ENCODE measurements at places on chromosomes 16 and 17.

DNA sequence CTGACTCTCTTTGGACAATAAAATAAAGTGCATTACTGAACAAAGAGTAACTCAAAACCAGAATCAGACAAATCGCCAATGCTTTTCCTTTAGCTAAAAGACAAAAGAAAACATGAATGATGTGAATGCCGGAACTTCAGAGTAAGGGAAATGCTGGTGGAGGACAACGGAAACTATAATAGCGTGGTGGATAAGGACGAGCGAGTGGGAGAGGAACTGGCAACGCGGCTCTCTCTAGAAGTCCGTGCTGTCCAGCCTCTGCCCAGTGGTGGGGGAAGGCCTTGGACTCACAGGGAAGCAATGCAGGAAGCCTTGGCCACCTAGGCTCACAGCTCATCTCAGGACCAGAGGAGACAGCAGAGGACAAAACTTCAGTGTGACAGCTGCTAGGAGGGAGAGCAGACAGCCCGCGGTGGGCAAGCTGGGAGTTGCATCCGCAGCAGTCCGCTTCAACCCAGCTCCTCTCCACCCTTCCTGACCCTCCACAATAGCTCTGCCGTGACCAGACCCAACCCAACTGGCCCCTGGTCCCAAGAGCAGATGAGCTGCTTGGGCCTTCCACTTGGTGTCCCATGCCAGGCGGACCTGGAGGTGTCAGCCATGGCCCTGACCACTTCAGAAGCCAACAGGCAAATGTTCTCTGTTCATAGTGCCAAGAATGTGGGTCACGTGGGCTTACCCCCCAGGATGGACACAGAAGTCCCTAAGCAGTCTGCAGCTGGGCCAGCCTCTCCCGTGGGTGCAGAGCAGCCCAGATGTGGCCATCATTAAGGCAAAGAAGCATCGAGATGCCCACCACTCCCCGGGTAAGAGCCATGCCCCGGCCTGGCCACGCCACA is 5.3 kb upstream of the FAAP100 start:
- no peak for DNase-seq

GRCh38 chr17:79544142-79544914 is 66.5 kb downstream of the RBFOX3 start:
- DNase-seq: no peak

GRCh38 chr17:19409509-19409908 is 1.5 kb upstream of the RNF112 start:
- DNase-seq: no peak

- no peak for DNase-seq
Observed at GRCh38 chr17:49180303-49180702, 30.1 kb downstream of the GNGT2 start.

- no peak for DNase-seq
Observed at GRCh38 chr17:82325286-82326180, 8.0 kb downstream of the SECTM1 start.

DNA sequence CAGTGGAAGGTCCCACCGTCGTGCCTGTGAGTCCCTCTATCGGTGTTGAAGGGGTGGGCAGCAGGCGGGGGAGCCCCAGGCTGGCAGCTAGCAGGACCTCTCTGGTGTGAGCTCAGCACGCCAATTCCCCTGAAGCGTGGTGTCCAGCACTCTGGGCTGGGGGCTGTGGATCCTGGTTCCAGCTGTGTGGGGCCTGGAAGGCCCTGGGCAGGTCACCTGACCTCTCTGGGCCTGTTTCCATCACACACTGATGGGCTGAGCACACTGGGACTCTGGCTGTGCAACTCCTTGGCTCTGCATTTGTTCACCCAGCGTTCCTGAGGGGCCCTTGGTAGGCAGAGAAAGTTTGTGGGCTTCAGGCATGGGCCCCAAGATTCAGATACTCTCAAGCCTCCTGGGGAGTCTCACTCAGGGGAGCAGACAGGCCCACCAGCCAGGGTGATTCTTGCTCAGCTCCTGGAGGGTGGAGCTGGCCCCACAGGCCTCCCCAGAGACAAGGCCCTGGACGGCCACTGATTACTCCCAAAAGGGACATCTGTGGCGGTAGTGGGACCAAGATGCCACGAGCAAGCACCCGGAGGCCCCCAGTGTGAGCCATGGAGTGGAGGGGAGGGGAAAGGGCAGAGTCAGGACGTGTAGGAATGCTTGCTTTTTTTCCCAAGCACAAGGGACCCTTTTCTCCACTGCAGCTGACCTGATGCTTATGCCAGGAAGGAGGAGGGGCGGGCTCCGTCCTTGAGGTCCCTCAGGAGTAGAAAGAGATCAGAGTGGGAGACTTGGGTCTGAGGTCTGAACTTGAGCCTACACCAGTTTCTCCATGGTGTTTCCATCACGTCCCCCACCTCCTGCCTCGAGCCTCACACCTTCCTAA is 8.5 kb downstream of the SCGB1C2 start:
- no peak for DNase-seq

DNA sequence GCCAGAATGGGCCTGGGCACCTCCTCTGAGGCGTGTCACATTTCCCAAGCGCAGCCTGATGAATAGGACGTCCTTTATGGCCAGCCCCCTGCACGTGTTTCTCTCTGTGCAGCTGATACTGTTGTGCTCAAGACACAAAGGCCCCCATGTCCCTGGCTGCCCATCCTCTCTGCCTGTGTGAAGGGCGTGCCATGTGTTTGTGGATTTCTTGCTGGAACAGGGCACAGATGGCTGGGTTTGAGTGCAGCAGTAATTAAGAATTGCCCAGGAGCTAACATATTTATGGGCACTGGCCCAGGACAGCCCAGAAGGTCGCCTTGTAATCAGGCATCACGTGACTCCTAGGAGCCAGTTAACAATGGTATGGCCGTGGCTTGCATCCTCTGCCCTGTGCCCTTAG is 181.1 kb downstream of the CCDC182 start:
- no peak for DNase-seq

GRCh38 chr17:17057057-17057551 is 14.8 kb downstream of the MPRIP start:
- DNase-seq: no peak

- DNase-seq: peak; percentile 65
Observed at GRCh38 chr17:16352303-16352666, 984 bp downstream of the CENPV start.

DNA sequence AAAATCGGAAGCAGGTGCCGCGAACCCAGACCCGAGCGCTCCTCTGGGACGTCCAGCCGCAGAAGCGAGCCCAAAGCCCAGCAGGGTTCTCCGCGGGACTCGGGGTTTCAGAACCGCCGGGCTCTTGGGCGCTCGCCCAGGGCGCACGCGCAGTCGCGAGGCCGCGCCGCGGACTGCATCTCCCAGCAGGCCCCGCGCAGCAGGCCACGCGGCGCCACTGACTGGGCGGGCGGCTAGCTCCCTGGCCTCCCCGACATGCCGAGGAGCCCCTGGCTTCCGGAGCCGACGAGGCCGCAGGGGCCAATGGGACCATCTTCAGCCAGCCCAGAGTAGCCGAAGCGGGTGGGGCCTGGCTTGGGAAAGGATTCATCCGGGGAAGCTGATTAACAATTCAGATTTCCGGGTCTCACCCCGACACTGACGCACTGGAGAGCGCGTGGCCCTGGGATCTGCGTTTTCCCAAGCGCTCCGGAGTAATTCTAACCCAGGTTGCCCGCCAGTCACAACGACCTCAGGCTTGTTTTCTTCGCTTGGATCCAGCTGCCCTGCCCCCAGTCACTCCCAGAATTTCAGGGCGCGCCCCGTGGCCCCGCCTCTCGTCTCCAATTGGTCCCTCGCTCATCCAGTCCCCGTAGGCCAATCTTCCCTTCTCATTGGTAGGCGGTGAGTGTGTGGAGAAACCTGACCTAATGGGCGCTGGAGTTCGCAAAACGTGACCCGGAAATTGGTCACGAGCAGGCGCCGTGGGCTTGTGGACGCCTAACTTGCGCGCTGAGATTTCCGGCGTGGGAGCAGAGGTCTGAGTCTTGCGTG is at the start of gene ZNF263:
TSS of gene ZNF263 (plus strand) at position 762 of the 813 bp plus-strand sequence. CDS start 328 bp downstream, outside the sequence.
- peak; percentile 82 for DNase-seq

DNA sequence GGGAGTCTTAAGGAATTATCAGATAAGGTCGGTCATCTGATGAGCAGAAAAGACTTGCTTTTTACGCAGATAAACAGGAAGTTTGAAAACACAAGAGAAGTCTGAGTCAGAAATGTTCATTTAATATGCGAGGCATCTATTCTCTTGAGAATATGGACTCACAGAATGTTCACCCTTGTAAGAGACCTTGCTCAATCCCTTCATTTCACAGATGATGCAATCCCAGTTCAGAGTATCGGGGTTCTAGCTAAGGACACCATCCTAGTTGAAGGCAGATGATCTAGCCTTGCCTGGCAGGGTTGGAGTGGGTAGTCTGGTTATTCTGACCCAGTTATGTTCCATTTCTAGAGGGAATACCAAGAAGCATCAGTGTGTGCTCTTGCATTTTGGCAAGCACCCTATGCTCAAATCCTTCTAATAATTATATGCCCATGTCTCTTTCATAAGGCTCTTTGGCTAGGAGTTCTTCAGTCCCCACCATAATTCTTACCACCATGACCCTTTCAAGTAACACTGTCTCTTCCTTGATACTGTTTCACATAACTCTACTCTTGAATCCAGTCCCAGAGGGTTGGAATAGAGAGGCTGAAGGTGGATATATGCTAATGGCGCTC is 42.5 kb downstream of the YPEL2 start:
- DNase-seq: no peak

DNA sequence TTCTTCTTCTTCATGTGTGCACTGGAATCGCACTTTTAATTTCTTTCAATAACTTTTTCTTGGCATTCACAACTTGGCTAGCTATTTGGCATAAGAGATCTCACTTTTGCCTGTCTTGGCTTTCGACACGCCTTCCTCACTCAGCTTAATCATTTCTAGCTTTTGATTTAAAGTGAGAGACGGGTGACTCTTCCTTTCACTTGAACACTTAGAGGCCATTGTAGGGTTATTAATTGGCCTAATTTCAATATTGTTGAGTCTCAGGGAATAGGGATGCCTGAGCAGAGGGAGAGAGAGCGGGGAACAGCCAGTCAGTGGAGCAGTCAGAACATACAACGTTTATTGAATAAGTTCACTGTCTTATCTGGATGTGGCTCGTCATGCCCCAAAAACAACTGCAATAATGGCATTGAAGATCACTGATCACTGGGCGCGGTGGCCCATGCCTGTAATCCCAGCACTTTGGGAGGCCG is 200.3 kb downstream of the SEC14L1 start:
- no peak for DNase-seq

- no peak for DNase-seq
Observed at GRCh38 chr16:20393801-20394577, 10.5 kb downstream of the PDILT start.

GRCh38 chr16:83574388-83574787 is 233.4 kb upstream of the HSBP1 start:
- no peak for DNase-seq

DNA sequence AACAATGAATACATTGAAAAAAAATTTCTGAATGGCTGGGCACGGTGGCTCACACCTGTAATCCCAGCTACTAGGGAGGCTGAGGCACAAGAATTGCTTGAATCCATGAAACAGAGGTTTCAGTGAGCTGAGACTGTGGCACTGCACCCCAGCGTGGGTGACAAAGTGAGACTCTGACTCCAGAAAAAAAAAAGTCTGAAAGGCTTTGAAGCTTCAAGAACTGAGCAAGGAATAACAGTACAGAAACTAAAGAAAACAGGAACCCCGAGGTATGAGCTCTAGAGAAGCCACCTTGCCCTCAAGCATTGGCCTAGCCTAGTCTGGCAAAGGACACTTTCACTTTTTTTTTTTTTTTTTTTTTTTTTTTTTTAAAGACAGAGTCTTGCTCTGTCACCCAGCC is 45.0 kb downstream of the TEX2 start:
- no peak for DNase-seq

DNA sequence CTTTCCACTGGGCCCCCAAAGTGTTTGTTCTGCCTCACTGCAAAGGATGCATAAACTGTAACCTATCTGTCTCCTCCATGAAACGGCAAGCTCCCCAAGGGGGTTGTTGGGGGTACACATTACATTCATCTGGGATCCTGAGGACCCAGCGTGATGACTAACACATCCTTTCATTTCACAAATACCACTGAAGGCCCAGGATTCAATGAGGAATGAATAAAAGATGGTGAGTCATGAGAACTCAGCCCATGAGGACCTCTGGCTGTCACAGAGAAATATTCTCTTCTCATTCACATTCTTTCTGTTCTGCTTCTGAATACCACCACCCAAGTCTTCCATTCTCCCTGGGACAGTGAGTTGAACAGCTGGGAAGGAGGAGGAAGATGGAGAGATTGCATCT is 149.8 kb downstream of the RBFOX3 start:
- no peak for DNase-seq

DNA sequence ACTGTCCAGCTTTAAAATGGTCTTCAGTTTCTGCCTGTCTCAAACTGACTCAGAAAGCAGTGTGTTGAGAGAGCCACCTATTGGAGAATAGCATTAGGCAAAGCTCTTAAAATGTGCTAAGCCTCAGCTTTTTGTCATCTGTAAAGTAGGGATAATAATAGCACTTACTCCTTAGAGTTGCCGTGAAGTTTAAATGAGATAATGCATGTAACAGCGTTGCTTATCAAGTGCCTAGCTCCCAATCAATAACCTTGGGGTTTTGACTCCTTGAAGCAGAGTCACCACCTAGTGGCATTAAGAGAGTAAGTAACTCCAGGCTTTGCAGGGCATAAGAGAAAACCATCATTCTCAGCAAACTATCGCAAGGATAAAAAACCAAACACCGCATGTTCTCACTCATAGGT is 163.3 kb downstream of the HS3ST2 start:
- DNase-seq: no peak

- no peak for DNase-seq
Observed at GRCh38 chr16:24568392-24568791, 29.0 kb downstream of the RBBP6 start.
